ENCODE measurements at places on chromosomes 13 and 19.

DNA sequence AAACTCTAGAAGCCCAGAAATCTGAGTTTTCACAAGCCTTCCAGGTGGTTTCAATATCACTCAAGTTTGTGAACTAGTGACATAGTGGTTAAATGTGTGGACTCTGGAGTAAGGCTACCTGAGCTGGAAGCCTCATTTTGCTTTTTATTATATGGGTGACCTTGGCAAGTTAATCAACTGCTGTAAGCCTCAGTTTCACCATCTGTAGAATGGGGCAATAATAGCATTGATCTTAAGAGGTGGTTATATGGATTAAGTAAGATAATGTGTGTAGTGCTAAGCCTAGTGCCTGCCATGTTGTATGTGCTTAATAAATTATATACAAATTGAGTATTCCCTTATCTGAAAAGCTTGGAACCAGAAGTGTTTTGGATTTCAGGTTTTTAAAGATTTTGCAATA lies 65.5 kb upstream of the SIAH3 start:
- no peak for DNase-seq

GRCh38 chr13:112098699-112099098 lies 31.8 kb downstream of the SOX1 start:
- DNase-seq, result no peak

DNA sequence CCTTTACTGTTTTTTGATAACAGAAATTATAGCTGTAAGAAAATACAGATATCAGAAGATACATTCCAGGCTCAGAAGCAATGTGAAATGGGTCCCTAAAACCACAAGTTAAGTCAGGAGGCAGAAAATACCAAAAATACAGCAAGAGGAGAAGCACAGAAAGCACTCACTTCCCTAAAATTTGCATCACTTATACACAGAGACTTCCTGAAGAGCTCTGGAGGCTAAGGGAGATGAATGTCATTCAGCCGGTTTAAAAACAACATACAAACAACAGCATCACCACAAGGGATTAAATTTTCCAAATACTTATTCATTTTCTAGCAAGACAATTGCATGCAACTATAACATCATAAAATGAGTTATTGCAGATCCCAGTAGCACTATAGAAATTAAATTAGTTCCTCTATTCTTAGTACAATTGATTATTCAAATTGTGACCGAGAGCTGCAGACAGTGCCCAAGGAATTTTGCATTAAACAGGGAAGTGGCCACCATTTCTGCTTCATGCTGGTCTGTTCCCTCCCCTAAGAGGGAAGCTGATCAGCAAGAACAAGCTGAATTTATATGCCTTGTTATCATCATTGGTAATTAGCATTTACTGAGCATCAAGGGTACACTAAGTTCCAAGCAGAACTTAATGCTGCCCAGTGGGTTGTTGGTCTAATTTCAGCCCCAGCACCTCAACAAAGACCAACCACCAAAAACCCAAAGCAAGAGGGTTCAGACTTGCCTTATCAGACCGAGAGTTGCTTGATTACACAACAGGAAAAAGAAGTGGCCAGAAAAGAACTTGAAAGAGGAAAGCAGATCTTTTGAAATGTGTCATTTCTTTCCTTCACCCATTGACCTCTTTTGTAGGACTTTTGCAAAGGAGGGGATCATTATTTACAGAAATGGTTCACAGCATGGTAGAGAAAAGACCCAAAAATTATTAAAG lies 140.7 kb downstream of the KCTD12 start:
- no peak for DNase-seq

- DNase-seq, result no peak
These were observed 22.7 kb upstream of the KCTD15 start for GRCh38 chr19:33773704-33774624.

DNA sequence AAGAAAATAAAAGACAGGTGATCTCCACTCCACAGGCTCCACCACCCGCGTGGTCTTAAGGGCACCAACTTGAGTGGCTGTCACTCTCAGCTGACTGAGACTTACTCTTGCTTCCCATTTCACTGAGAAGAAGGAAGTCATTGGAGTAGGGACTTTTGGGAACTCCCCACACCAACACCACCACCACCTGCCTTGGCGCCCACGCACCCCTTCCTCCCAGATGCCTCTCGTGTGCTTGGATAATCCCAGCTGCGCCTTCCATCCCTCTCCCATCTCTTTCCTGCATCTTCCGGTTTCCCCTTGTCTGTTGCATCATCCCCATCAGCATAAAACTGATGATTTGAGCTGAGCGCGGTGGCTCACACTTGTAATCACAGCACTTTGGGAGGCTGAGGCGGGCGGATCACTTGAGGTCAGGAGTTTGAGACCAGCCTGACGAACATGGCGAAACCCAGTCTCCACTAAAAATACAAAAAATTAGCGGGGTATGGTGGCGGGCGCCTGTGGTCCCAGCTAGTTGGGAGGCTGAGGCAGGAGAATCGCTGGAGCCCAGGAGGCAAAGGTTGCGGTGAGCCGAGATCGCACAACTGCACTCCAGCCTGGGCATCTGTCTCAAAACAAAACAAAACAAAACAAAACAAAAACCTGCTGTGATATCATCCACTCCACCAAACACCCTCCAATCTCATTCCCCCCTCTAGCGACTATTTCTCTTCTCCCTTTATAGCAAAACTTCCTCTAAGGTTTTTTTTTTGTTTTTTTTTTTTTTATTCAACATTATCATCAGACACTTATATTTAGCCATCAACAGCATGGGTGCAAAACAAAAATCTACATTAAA lies 25.5 kb downstream of the AP2S1 start:
- no peak for DNase-seq

GRCh38 chr19:518598-519231 lies 11.4 kb downstream of the TPGS1 start:
- DNase-seq, result no peak

DNA sequence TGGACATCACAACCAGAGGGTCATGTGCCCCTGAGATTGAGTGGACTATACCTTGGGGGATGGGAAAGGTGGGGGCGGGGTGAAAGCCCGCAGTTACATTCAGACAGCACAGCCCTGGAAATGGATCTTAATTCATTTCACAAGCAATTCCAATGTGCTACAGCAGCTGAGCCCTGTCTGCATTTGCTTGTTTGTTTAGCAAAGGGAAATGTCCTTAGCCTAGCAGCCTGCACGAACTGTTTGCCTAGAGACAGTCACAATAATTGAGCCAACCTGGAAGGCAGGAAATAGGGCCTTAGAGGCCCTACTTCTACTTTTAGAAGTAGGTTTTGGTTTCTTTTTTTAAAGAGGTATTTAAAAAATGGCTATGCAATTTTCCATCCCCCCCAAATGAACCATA lies 177.3 kb upstream of the KL start:
- DNase-seq, result peak; percentile 91

- no peak for DNase-seq
These were observed 300.4 kb downstream of the DLEU7 start for GRCh38 chr13:50543141-50543540.

- DNase-seq, result no peak
These were observed 346.6 kb downstream of the COG6 start for GRCh38 chr13:40002016-40002415.

DNA sequence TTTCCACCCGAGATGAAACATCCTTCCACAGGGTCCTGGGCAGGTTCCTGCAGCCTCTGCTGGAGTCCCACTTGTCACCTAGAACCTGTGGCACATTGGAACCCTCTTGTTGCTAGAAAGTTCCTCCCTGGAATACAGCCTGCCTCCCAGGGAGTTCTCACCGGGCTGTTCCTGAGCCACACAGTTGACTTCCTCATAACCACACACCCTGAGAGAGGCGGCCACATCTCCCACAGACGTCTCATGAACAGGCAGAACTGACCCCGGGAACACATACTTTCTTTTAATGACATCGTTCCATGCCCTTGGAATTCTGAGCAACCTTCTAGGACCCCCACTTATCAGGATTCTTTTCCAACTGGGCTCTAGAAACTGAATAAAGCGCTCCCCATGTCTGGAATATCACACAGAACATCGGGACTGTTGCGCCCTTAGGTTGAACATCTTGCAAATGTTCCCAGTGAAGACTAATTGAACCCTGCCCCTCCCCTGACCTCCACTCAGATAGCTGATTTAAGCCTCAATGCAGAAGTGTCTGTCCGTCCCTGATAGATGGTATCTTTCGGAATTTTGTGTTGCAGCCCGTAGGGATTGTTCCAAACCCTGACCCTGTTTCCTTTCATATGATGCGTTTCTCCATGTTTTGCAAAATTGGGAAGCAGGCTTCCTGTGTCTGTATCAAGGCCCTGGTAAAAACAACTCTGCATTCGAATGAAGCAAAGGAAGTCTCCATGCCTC lies 91.1 kb downstream of the RAB20 start:
- no peak for DNase-seq

DNA sequence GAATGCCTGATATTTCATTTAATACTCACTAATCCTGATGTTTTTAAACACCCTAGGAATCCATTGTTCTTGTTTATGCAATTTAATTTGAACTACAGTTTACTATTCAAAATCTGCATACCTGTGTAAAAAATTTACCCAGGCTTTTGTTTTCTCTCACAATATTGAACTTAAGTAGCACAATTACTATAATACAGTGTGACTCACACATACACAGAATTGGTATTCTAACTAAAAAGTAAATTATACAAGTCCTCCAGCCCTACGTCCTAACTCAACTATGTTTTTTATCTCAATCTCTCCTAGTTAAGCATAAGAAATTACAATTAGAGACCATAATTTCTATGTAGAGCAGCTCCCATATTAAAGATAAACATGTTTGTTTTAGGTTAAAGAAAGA lies 41.8 kb downstream of the MYCBP2 start:
- no peak for DNase-seq

GRCh38 chr19:48879025-48879637 lies 6.9 kb downstream of the PPP1R15A start:
- DNase-seq, result no peak

GRCh38 chr19:29675650-29676186 lies 10.5 kb downstream of the PLEKHF1 start:
- DNase-seq, result no peak

DNA sequence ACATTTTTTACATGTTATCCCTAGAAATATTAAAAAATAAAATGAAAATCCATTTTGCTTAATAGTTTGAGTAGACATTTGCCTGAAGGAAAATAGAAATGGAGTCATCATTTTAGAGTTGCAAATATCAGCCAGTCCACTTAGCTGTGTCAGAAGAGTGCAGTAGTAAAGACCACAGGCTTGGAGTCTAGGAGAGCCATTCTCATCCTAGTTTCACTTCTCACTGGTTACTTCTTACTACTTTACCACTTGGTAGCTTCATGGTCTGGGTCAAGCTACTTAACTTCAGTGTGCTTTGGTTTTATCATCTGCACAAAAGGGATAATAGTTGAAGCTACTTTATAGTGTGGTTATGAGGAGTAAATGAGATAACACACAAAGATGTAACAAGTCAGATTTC lies 286.5 kb upstream of the NBEA start:
- DNase-seq, result no peak

- no peak for DNase-seq
These were observed 33.0 kb downstream of the KCTD4 start for GRCh38 chr13:45167611-45168554.

DNA sequence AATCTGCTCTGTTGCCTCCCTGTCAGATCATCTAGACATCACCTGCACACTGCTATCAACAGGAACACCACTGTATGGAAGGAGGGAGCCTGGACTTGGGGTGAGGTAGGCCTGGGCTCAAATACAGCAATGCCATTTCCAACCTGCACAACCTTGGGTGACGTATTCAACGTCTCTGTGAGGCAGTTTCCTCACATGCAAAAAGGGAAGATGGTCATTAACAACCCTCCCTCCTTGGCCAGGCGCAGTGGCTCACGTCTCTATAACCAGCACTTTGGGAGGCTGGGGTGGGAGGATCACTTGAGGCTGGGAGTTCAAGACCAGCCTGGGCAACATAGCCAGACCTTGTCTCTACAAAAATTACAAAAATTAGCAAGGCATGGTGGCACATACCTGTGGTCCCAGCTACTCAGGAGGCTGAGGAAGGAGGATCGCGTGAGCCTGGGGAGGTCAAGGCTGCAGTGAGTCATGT lies 13.1 kb downstream of the XRCC1 start:
- DNase-seq, result no peak

DNA sequence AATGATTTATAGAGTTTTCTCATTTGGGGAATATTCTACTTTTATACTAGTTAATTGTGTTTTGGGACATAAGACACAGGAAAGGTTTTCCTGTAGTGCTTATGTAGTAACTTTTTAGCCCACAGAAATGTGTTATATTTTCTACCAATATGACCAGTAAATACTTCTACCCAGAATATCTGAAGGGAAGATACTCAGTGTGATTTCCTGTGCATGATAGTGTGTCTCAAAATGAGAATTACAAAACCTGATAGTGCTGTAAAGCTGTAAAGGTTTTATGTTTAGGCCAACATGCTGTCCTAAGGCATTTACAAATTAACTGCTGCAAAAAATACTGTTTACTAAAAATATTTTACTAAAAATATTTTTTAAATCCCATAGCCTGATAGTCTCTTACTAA lies 126.8 kb downstream of the RXFP2 start:
- no peak for DNase-seq

DNA sequence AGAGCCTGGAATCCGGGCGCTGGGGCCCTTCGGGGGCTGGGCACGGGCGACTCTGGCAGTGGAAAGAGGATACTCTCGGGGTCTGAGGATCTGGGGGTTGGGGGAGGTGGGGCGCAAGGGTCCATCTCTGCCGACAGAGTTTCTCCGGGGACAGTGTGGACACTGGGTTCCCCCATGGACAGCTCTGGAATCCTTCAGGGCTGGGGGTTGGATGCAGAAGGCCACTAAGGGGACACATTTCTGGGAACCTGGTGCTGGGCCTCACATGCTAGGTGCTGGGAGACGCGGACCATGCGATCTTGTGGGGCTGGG lies 2.3 kb downstream of the TGFBR3L start:
- no peak for DNase-seq

GRCh38 chr13:35720290-35720689 lies 243.8 kb upstream of the MAB21L1 start:
- no peak for DNase-seq

DNA sequence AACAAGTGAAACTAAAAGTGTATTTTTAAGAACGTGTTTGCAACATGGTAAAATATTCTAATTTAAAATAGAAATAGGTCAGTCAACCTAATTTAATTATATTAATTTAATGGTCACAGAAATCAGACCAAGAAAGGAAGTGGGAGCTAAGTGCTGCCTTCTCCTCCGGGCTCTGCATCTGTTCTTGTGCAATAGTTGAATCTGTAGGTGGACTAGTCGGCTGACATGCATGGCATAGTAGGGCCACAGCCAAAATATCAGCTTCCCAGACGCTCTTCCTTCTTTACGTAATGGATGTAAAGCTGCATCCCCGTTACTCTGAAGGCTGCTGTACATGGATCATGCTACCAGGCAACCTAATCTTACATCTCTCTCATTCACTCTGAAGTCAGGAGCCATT lies 47.3 kb downstream of the COL4A1 start:
- no peak for DNase-seq

GRCh38 chr19:13099073-13099999 lies 3.3 kb downstream of the LYL1 start:
- DNase-seq, result no peak

- DNase-seq, result no peak
These were observed 983.7 kb downstream of the SLITRK1 start for GRCh38 chr13:82898586-82898985.

- DNase-seq, result no peak
These were observed 98.2 kb downstream of the ING1 start for GRCh38 chr13:110811771-110812120.

- DNase-seq, result peak; percentile 82
These were observed 661.7 kb downstream of the SLITRK6 start for GRCh38 chr13:85137516-85137915.

Data from NCI-H2081 (cell line).